ENCODE measurements at places on chromosomes 16 and 17.

DNA sequence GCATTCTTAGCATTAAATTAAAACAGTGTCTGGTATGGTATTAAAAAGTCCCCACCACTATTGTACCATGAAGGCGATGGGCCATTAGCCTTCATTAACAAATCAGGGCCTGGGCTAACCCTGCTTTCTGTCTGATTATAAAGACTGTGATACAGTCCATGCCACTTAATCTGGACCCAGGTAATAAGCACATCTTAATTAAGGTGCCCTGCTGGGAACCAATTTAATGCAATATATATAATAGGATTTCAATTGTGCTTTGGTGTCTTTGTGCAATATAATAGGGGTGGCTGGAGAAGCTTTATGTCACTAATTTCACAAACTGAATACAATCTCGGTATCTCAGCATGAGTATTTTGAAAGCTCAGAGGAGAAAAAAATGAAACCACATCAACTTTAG, 64.4 kb upstream of the CDH8 start:
- DNase-seq = no peak

GRCh38 chr16:1770328-1771187, 785 bp downstream of the NME3 start:
- peak; percentile 6 for DNase-seq

- DNase-seq = no peak
Measured at GRCh38 chr17:1360975-1361374, 39.0 kb downstream of the YWHAE start.

- no peak for DNase-seq
Measured at GRCh38 chr17:1186214-1186820, 6.5 kb upstream of the ABR start.

DNA sequence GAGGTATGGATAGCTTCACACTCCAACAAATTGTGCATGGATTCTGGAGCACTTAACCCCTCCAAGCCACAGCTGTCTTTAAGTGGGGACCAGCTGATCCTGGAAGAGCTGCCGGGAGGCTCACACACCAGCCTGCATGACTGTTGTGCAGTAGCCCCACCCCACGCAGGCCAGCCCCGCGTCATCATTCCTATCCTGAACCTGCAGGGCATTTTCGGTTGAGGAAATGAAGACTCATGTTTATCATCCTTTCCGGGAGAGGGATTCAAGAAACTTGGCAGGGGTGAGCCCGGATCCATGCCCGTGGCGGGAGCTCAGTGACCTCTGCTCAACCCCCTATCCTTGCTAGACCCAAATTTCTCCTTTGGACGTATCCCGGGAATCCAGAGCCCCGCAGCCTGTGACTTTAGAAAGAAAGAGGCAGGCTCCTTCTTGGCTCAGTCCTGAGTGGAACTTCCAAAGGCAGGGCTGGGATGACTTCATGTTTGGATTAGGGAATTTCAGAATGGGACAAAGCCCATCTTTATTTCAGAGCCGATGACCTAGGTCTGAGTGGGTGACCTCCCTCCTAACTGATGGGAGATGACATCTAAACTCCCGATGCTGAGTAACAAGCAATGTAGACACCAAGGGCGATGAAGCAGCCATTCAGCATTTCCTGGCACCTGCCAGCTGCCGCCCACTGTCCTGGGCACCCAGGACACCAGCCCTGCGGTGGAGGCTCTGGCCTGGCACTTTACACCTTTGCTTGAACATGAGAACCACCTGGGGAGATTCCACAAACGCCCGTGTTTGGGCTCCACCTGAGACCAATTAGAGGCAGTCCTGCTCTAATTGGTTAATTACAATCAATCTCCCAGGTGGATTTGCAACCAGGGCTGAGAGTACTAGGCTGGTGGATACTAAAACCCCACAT, 43.3 kb upstream of the CMIP start:
- no peak for DNase-seq

DNA sequence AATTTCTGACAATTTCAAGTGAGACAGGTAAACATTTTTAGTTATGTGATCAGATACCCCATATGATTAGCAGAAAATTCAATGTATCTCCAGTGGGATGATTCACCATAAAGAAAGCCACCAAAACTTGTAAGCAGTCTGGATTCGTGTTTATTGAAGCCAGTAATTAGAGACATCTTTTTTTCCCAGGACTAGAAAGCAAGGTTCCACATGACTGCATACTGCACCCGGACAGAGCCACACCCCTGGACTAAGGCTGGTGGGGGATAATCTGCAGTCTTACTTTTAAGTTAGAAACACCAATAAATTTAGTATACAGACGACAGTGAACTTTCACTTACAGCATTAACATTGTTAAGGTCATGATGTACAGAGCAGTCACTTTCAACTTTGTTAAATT, 24.2 kb upstream of the CMTM4 start:
- no peak for DNase-seq

GRCh38 chr16:636206-637080, at the start of gene METTL26:
Gene METTL26, minus strand, starts transcription at chr16:636305. Its CDS starts 15 bp downstream, at chr16:636290.
- DNase-seq = peak; percentile 94

GRCh38 chr16:27539120-27539519, 10.6 kb downstream of the GTF3C1 start:
- no peak for DNase-seq

All from neuronal stem cell (in vitro differentiated cells).